ENCODE measurements at places on chromosomes 2 and 18.

- no peak for DNase-seq
Observed at GRCh38 chr2:40287773-40288172, 164.1 kb downstream of the SLC8A1 start.

DNA sequence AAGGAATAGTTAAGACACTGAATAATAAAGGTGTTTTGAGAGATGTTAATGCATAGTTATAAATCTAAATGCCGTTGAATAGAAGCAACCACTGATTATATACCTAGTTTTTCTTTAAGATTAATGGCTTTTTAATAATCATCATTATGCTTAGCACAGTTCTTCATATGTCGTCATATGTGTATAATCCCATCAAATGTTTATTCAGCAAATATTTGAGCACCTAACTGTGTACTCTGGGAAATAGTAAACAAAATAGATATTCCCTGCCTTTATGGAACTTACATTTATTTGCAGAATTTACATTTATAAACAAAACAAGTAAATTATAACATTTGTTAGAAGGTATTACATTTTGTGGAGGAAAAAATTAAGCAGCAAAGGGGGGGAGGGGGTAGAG is 9.8 kb downstream of the NUP35 start:
- DNase-seq = no peak

DNA sequence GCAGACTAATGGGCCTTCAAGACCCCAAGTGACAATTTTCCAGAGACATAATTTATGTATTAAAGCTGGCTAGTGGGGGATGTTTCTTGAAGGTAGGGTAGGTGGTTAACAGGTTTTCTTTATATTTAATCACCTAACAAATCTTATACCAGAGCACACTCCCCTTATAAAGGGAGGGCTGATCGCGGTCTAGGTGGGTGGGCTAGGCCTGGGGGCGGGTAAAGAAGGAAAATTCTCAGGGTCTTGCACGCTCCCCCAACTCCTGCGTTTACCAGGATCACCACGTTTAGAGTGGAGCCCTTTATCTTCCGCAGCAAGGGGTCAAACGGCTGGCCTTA is 19.9 kb upstream of the CXXC1 start:
- no peak for DNase-seq

GRCh38 chr2:113277474-113278072 is 1.1 kb downstream of the PAX8 start:
- DNase-seq = peak; percentile 40

- no peak for DNase-seq
Observed at GRCh38 chr2:143716522-143716921, 587.3 kb downstream of the ARHGAP15 start.

DNA sequence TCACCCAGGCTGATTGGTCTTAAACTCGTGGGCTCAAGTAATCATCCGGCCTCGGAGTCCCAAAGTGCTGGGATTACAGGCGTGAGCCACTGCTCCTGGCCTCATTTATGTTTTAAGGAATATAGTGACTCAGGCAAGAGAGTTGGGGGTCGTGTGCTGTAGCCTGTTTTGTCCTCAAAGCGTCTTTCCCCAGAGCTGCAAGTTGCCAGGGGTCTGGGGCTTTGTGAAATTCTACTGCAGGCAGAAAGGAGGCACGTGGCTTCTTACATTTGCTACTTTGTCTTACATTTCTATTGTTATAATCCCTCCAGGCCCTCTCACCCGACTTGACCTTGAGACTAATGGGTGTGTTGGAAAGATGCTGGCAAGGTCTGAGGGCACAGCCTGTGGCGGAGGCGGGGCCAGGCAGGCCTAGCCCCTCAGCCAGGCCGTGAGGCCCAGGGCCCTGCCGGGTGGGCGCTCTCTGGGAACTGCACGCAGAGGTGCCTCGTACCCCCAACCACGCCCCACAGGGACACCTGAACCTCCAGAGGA is 85.8 kb upstream of the NDUFV2 start:
- DNase-seq = no peak

DNA sequence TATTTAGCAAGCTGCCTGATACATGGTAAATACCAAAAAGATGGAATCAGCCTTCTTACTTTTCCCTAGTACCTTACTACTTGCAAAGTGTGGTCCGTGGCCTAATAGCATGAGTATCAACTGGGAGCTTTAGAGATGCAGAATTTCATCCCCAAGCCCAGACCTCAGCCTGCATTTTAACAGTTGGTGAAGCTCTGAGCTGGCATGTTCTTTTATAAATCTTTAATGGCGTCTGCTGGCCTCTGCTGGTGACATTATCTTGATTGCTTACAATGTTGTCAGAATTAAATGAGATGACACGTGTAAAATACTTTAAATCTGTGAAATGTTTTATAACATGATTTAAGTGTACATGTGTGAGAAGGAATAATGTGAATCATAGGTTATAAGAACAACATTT is 115.1 kb upstream of the NOSTRIN start:
- DNase-seq = no peak

- DNase-seq = no peak
Observed at GRCh38 chr2:120856421-120856862, 120.8 kb downstream of the GLI2 start.

- DNase-seq = no peak
Observed at GRCh38 chr2:210315015-210315788, at the start of gene MYL1. Gene MYL1, minus strand, starts transcription at chr2:210315174. Its CDS starts 132 bp downstream, at chr2:210315042.

DNA sequence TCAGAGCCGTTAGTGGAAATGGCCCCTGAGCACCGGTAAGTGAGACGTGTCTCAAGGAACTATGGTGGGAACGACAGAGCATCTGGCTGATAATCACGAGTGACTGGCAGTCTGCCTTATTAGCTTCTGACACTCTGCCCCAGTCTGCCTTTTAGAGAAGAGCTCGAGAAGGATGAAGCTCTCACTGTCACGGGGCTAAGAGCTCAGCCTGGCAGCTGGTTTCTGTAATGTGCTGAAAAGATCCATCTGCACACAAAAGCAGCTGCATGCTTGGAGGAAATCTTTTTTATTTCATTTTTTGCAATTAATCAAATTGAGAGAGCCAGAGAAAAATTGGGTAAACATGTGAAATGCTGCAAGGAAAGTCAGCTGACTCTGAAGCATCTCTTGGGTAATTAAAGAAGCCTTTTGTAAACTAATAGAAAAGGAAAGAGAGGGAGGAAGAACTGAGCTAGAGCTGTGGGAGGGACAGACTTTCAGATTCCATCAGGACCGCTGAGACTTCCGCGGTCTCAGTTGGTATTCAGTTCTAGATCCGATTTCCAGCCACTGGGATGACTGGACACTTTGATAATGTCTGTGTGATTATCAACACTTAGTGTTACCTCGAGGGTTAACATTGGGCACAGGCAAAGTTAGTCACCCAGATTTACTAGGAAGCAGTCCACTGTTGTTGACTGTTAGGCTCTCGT is 24.4 kb downstream of the MBP start:
- no peak for DNase-seq

DNA sequence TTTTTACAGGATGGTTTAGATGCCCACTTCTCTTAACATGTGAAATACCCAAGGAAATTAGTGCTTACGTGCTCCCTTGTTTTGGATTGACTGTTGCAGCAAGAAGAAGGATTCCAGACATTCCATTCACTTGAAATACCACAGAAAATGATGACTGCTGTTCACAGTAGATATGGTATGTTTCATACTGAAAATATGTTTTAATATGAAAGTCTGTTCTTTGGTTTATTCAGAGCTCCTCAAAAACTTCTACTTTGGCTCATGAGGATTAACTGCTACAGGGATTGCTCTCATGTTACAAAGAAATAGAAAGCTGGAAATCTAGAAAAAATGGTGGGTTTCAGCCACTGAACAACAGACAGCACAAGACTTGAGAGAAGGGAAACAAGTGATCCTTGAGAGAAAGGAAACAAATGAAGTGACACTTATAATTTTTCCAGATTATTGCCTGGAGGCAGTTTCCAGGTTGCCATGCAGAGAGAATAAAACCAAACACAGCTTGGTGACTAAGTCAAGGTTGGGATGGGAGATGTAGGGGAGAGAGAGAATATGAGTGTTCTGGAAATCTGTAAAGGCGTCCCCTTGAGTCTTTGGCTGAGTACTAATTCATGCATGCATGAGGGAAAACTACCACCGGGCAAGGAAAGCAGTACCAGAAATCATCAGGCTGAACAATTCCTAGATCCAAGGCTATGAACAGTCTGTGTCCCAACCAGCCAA is 348.1 kb downstream of the CLIP4 start:
- no peak for DNase-seq

DNA sequence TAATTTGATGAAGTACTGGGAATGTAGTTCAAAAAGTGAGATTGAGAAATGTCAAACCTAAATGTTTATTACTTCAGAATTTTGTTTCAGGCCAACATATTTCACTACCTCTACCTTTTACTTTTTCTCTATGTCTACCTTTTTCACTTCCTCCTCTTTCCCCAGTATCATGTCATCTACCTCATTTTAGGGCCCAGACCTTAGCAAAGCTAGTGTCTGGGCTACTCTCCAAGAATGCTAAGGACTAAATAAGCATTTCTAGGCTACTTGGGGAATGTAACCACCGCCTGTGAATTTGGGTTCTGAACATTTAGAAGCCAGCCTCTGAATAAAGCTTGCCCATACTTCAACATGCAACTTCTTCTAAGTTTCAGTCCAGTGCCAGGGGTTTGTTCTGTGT is 330.4 kb downstream of the SLC4A3 start:
- no peak for DNase-seq

GRCh38 chr2:149422337-149422990 is 92.1 kb downstream of the LYPD6 start:
- no peak for DNase-seq

DNA sequence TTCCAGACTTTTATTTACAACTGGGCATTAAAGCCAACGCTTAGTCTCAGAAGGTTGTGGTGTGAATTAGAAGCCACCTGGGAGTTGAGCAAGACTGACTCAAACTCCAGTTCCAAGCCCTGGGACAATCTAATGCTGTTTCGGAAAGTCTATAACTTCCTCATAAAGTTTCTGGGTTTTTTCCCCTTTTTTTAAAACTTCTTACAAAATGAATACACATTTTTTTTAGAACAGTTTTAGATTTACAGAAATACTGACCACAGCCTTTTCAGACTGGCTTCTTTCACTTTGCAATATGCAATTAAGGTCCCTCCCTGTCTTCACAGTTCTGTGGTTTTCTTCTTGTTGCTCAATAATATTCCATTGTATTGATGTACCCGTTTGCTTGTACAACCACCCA is 115.9 kb upstream of the TWIST2 start:
- no peak for DNase-seq

GRCh38 chr2:65294136-65294535 is 66.5 kb downstream of the ACTR2 start:
- no peak for DNase-seq

DNA sequence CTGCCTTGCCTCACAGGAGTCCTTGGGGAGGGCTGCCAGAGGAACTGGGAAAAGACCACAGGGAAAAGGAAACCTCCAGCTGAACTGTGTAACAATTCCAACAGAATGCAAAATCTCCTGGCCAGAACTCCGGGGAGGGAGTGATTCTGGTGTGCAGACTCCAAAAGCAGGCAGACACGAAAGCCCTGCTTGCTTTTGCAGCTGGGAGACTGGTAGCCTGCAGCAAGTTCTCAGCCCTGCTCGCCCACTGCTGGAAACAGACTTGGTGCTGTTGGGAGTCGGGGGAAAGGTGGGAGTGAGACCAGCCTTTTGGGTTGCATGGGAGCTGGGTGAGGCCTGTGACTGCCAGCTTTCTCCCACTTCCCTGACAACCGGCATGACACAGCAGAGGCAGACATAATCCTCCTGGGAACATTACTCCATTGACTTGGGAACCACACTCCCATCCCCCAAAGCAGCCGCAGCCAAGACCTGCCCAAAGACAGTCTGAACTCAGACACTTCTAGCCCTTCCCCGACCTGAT is 26.0 kb upstream of the NMI start:
- no peak for DNase-seq

DNA sequence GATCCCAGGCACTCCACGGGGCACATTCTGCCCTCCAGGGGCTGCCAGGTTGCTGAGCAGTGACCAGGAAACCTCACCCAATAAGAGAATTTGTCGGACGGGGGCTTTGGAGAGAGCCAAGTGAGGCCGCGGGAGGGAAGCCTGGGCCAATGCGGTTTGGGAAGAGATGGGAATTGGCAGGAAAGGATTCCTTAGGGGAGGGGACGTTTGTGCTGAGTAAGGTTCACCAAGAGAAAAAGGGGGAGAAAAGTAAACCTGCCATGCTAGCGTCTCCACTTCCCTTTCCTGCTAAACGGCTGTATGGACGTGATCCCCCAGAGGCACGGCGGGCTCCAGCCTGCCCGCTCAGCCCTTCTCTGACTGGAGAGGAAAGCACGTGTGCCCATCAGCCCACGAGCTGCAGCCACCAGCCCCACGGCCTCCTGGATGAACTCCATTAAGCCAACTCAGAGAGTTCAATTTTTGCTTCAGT is 194.4 kb upstream of the ID2 start:
- DNase-seq = peak; percentile 44

DNA sequence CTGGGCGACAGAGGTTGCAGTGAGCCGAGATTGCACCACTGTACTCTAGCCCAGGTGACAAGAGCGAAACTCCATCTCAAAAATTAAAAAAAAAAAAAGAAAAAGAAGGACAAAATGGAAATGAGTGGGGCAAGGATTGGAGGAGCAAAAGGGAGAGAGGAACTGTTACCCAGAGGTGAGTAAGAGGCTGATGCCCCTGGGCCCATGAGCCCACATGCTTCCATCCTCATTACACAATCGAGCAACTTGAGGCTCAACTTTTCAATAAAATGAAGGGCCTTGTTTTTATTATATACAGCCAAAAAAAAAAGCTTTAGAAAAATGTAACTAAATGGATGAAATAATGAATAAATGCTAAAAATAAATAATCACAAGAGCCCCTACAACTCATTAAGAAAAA is 91.7 kb upstream of the YWHAQ start:
- DNase-seq = no peak

GRCh38 chr18:44957461-44957860 is 276.8 kb downstream of the SETBP1 start:
- no peak for DNase-seq

DNA sequence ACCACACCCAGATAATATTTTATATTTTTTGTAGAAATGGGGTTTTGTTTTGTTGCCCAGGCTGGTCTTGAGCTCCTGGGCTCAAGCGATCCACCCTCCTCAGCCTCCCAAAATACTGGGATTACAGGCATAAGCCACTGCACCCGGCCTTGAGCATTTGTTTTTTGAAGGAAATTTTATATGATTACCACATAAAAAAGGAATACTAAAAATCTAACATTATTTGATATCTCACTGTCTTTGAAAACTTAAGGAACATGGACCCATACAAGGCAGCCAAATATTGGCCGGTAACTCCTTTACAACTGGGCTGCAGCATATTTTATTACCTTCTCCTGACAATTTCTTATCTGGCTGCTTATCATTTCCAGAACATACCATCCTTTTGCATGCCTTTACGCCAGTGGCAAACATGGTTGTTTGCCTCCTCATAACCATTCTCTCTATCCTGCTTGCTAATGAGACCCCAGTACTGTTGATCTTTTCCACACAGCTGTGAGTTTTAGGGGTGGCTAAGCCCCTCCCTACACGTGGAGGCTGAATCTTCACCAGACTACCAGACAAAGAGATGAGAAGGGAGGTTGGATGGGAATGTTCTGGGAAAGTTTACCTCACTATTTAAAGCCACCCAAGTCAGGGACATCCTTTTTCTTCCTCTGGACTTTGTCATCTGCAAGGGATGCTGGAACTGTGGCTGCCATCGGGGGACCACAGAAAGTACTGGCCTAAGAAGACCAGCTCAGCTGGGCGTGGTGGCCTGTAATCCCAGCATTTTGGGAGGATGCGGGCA is 157.5 kb downstream of the TGIF1 start:
- no peak for DNase-seq

- no peak for DNase-seq
Observed at GRCh38 chr2:201754717-201755415, 25.9 kb downstream of the ALS2 start.

- no peak for DNase-seq
Observed at GRCh38 chr18:5197461-5197860, 404 bp upstream of the AKAIN1 start.
